ENCODE measurements at places on chromosomes 5 and 9.

GRCh38 chr9:98401140-98402018, 145.9 kb upstream of the TBC1D2 start:
- DNase-seq, result no peak

DNA sequence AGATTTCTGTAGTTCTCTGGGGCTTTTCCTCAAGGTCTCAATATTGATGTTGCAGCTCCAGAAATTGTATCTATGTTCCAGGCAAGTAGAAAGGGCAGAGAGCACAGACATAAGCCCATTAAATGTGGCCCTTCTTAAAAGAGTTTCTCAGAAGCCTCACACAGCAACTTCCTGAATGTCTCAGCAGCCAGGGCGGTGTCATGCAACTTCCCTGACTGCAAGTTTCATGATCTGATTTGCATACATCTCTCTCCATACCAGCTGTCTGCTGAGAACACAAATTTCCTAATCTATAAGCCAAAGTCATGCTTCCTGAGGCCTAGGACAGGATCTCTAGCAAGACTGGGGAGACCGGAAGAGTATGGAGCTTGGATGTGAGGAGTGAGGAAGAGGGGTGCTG, 13.0 kb downstream of the RGS7BP start:
- DNase-seq, result no peak

GRCh38 chr9:81623778-81624177, 65.6 kb downstream of the TLE1 start:
- no peak for DNase-seq

GRCh38 chr9:76630916-76631315, 133.3 kb upstream of the PCA3 start:
- DNase-seq, result no peak
